ENCODE measurements at places on chromosomes 4 and X. TPM values are rescaled to one million over a fixed set of nuclear protein-coding genes. Genes with fewer than 3 reads are reported as not detected.

The NLRP2B gene
- not detected for total RNA-seq

The COL25A1 gene
- 5.4 TPM for total RNA-seq

The ANOS1 gene
- 57.4 TPM for total RNA-seq

The PDS5A gene
- total RNA-seq: 88.2 TPM

The ARHGAP36 gene
- not detected for total RNA-seq

The ARHGAP6 gene
- 1.1 TPM for total RNA-seq

The LDB2 gene
- total RNA-seq: 14.2 TPM

The GAB1 gene
- 28.8 TPM for total RNA-seq

The GPR78 gene
- 3.7 TPM for total RNA-seq

The HEPH gene
- total RNA-seq: 92.7 TPM

The MAGT1 gene
- 40.0 TPM for total RNA-seq

Measured in endodermal cell (in vitro differentiated cells).